ENCODE measurements at places on chromosomes 5 and 9.

DNA sequence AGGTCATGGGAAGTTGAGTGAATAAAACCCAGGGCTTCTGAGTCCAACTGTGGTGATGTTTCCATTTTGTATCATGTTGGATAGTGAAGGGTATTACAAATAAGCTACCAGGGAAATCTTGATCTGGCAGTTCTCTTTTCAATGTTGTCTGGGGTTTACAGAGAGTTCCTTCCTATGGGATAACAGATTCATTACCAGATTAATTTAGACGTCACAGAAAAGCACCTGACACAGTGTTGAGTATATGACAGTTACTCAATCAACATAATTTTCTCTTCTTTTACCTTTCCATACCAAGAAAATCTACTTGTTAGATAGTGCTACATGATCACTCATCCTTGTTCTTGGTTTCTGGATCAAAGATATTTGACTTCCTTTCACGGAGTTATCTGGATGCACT is 270.9 kb downstream of the ACTL7B start:
- no peak for DNase-seq

- DNase-seq = no peak
Observed at GRCh38 chr9:122145592-122145863, 14.1 kb downstream of the NDUFA8 start.

- DNase-seq = no peak
Observed at GRCh38 chr9:107650321-107650720, 160.8 kb upstream of the KLF4 start.

- peak; percentile 78 for DNase-seq
Observed at GRCh38 chr5:1447671-1448361, 2.6 kb upstream of the SLC6A3 start.

- DNase-seq = no peak
Observed at GRCh38 chr5:75623846-75624245, 12.6 kb downstream of the ANKDD1B start.

- no peak for DNase-seq
Observed at GRCh38 chr9:106120071-106120470, 425.7 kb downstream of the TMEM38B start.

DNA sequence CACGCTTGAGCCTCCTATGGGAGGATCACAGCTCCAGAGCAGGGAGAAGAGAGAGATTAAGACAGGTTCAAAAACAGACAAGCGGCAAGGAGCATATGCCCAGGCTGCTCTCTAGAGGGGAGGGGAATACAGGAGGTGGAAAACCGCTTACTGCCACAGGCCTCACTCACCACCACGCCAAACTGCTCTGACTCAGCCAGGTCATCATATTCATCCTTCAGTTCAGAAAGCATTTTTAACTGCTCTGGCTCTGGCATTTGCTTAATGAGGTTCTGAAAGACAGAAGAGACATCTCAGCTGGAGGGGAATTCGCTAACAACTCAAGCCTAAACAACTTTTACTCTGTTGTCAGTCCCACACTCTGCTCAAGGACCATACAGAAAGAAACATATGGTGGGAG is 40.1 kb downstream of the PCDHGC5 start:
- no peak for DNase-seq

DNA sequence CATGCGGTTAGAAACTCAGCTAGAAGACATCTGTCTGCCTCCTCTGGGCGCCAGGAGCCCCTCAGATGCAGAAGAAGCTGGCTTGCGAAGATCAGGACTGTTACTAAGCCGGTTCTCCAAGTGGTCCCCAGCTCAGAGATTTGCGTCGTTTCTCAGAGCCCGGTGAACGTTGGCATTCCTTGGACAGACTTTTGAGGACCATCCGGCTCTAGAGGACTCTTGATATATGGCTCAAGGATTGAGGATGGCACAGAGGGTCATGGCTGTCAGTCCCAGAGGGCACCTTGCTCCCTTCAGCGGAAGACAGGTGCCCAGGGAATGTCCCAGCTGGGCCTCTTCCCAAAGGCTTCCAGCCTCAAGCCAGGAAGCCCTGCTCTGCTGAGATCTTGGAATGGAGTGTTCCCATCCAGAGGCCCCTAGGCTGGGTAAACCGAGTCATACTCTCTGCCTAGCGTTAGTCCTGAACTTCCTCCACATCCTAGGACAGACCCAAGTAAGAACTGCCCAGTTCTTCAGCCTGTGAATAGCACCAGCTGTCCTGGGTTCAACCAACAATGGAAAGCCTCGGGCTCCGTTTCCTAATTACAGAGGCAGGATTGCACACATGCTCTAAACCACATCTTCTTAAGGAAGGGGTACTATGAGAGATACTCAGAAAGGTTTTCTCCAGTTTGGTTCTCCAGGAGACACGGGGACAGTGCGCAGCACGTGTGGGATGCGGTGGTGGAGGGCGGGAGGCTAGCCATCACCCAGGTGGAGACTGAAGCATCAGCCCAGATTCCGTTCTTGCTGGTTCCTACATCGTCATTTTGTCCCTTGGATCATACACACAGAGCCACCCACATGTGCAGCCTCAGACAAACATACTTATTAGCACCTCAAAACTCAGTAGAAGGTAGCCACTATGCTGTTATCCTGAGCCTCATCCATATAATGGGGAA is 51.4 kb downstream of the ZNF354C start:
- DNase-seq = no peak

DNA sequence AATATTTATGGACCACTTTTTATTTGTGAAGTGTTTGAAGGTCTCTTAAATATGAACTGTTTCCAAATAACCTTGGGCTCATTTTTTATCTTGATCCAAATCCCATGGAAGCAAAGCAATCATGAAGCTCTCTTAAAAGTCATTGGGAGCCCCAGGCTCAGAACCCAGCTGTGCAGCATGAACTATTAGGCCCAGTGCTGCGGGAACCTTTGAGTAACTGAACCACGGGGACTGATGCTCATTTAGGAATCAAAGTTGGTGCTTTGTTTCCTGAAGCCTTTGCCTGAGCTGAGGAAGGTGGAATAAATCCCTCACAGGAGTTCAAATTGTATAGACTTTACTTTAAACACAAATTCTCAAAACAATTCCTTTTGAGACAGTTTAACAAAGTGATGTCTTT is 27.8 kb downstream of the MAT2B start:
- DNase-seq = no peak

DNA sequence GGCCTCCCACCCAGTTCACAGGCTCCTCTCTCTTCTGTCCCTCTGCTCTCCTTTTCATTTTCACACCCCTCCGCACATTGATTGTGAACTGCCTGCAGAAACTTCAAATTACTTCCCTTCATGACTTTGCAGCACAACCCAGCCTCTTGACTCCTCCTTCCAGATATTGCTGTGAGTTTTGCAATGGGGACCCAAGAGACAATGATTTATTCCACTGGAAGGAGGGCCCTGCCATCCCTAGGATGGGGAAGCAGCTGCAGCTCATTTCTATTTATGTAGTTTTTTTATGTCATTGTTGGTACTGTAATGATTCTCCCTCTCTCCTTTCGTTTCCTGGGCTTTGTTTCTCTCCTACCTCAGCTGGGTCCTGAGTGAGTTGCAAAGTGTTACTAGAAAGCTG is 364.9 kb downstream of the ICE1 start:
- no peak for DNase-seq

- peak; percentile 29 for DNase-seq
Observed at GRCh38 chr5:95759634-95760033, 28.5 kb downstream of the RHOBTB3 start.

DNA sequence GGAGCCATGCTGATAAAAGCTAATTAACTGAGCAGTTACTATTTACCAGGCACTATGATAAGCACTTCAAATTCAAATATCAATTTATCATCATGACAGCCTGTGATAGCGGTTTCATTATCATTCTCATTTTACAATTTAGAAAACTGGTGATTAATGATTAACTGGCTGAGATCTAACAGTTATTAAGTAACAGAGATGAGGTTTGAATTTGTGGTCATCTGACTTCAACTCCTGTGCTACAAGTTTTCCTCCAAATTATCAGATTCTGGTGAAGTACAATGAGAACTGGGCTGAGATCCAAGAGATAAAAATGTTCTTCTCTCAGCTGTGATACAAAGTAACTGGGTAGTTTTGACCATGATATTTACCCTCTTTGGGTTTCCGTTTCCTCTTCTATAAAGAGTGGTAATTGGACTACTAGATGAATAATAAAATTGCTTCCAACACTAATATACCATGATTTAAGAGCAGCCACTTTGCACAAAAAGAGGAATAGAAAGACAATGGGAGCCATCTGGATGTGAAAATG is 74.5 kb upstream of the CCNG1 start:
- DNase-seq = no peak

- no peak for DNase-seq
Observed at GRCh38 chr9:124857533-124858162, 4.1 kb downstream of the RPL35 start.

DNA sequence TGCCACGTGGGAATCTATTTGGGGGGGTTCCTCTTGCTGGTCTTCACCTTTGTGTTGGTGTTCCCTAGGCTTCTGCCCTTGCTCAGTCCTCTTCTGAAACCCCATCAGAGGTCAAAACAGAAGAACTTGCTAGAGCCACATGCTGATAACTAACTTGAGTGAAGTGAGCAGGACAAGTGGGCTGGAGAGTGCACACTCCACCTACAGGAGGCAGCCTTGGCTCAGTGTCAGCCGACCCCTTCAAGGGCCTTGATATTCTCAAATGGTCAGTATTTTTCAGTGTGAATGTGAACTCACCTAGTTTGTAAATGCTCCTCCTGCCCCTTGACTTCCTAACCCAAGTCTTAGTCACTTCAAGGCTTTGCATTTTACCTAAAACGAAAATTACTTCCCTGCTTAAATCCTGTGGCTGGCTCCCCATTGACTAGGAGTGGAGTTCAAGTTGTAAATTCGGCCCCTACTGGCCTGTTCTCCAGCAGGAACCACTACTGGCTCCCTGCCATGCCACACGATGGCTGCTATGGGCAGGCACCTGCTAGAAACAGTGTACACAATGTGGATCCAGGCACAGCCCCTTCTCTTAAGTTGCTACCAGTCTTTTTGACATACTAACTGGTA is 3.6 kb upstream of the SLC1A3 start:
- DNase-seq = peak; percentile 6

DNA sequence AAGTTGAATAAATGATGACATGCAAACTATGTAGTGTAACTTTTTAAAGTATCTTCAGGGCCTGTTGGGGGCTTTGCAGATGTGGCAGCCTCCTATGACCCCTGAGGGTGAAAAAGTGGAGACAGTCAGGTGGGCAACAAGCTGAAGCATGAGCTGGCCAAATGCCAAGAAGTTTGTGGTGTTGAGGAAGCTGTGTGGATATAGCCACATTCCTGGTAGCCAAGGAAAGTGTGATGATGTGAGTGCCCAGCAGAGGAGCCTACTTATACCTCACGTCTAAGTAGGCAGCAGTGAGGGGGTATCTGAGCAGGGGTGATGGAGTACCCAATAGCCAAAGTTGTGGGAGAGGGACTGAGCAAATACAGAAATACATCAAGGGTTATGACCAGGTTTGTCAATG is 621.2 kb upstream of the CDH6 start:
- DNase-seq = no peak

DNA sequence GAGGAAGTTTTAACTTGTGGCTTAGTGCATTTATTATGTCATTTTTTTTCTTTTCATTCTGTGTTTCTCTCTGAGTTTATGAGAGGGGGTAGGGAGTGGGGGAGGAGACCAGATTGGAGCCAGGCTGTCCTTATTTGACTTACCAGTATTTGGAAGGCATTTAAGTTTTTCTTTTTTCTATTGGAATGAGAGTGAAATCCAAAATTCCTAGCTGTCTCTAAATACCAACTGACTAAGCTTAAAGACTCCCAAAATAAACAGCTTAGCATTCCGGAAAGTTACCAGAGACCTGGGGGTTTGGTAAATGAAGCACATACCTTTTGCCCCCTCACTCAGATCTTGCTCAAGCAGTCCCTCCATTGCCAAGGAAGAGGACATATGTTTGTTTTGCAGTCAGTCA is 581.9 kb upstream of the BRINP1 start:
- DNase-seq = no peak

DNA sequence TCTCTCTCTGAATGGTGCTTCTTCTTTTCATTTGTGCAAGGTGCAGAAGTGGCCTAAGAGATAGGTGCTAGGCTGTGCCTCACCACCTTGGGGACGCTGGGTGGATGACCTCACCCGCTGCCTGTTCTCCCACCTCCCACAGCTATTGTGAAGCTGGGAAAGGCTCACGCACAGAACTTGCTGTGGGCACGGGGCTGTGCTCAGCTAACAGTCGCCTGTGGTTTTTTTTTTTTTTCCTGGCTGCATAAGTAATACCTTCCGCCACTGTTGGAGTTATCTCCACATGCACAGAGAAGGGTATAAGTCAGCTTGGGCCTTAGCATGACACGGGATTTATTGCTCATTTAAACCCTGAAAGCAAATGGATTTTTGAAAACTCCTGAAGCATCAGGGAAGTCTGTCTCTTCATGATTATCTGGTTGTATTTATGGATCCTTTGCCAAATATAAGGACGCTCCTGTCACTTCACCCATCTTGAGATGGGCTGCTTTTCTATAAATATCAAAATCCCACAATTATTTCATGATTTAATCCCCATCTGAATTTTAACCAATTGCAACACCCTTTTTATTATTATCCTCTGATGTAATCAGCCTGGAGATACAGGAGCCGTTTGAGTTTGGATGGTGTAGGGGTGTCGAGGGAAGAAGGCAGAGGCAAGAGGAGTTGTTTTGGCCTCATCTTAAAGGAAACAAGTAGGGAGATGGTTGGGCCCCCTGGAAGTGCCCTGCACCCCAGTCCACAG is 9.0 kb downstream of the DBH start:
- DNase-seq = no peak

GRCh38 chr5:95050708-95051107 is 234.2 kb downstream of the MCTP1 start:
- DNase-seq = no peak

GRCh38 chr5:176441921-176442323 is 6.3 kb upstream of the FAF2 start:
- no peak for DNase-seq

- no peak for DNase-seq
Observed at GRCh38 chr9:136014924-136015633, 53.9 kb upstream of the UBAC1 start.

DNA sequence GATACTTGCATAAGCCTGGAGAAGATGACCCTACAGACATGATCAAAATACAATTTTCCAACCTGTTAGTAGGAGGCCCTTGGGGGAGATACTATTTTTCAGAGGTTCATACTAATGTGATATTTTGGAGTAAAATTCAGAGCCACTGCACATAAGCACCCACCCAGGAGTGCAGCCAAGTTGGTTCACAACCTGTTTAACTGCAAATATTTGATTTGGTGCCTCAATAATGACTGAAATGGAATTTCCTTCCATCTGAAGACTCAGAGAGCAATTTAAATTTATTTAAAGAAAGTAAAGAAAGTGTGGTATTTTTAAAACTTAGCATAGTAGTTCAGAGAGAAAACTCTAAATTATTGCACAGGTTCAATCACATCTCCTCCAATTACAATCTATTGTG is 77.5 kb upstream of the FBN2 start:
- no peak for DNase-seq

- no peak for DNase-seq
Observed at GRCh38 chr9:114048533-114049415, 29.3 kb downstream of the AMBP start.

DNA sequence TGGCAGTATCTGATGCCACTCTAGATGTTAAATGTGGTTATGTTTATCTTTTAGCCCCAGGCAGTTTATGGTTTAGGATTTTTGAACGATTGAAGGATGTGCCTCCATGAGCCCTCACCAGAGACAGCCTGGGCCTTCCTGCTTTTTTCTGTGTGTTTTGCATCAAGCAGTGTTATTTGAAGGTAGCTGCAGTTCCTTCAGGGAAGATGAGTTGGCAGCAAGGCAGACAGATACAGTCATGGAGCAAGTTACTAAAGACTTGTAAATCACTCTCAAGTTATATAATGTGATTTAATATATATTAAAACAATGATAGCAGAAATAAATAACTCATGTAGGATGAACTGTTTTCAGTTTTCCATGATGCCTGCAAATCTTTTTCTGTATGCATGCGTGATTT is 204.9 kb downstream of the CD180 start:
- no peak for DNase-seq
